GM12864 (cell line): ENCODE measurements at places on chromosomes 2 and 18.

DNA sequence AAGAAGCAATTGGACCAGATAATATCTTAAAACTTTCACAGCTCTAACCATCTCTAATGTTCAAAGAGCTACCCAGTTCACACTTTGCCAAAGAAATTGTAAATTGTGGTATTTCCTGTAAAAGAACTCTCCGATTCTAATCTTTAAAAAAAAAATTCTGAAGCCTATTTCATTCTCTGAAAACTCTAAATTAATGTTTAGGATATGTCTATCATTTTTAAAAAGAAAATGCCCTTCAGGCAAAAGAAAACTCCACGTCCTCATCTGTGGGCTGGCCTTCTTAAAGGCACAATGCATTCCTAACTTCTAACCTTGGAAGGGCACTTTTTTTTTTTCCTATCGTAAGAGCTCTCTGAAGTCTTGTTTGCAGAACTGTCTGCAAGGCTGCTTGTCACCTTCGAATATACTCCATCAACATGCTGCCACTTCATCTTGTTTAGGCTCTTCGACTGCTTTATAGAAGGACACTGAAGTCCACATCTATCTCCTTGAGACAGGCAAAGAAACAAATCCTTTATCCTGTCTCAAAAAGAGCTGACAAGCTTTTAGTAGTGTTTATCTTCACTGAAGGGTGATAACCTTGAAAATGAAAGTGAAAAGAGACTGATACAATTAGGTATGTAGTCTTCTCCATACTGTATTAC lies 124.3 kb upstream of the SLC39A10 start:
- DNase-seq = no peak

GRCh38 chr2:238855299-238855698 lies 7.4 kb downstream of the TWIST2 start:
- DNase-seq = no peak

DNA sequence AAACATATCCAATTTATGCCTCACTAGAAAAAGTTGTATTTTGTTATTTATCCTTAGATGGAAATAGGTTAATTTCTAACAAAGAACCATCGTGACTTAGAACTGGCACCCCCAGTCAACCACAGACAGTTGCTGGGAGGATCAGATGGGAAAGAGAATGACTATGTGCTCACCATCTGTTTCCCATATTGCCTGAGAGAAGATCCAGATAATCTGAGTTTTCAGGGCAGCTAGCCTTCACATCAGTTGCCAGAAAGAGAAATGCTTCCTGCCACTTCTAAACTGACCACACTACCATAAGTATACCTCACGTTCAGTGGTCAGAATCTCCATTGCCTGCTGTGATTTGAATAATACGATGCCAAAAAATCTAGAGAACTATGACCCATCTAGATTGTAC lies 28.4 kb upstream of the NEB start:
- no peak for DNase-seq

GRCh38 chr2:103808814-103809213 lies 1045.1 kb upstream of the POU3F3 start:
- no peak for DNase-seq

DNA sequence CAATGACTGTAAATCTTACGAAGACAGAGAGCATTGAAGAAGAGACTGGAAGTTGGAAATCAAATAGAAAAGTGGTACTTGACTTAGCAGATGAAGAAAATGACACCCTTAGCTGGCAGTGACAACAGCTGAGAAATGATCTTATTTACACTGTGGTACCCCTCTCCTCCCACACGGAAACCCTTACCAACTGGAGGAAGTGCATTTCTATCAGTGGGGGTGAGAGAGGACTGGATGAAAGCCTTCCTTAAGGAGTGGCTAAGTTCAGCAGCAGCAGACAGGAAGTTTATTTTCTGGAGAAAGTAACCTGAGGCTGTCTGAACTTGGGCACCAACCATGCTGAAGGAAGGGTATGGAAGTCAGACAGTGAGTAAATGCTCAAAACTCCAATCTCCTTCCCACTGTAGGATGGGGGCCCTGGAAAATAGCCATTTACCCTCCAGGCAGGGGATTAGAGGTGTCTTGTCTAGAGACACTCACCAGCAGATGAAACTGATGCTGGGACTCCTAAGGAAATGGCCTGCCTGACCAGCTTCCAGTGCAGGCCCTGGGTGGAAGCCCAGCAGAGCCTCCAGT lies 160.2 kb upstream of the NCK2 start:
- DNase-seq = no peak

- no peak for DNase-seq
Measured at GRCh38 chr2:224039080-224039769, at the start of gene SERPINE2. Gene SERPINE2, minus strand, starts transcription at chr2:224039286. Its CDS starts 37,386 bp downstream, at chr2:224001900.

- no peak for DNase-seq
Measured at GRCh38 chr2:8445580-8445979, 236.3 kb upstream of the ID2 start.

- DNase-seq = no peak
Measured at GRCh38 chr18:41993151-41993550, 38.1 kb downstream of the PIK3C3 start.

DNA sequence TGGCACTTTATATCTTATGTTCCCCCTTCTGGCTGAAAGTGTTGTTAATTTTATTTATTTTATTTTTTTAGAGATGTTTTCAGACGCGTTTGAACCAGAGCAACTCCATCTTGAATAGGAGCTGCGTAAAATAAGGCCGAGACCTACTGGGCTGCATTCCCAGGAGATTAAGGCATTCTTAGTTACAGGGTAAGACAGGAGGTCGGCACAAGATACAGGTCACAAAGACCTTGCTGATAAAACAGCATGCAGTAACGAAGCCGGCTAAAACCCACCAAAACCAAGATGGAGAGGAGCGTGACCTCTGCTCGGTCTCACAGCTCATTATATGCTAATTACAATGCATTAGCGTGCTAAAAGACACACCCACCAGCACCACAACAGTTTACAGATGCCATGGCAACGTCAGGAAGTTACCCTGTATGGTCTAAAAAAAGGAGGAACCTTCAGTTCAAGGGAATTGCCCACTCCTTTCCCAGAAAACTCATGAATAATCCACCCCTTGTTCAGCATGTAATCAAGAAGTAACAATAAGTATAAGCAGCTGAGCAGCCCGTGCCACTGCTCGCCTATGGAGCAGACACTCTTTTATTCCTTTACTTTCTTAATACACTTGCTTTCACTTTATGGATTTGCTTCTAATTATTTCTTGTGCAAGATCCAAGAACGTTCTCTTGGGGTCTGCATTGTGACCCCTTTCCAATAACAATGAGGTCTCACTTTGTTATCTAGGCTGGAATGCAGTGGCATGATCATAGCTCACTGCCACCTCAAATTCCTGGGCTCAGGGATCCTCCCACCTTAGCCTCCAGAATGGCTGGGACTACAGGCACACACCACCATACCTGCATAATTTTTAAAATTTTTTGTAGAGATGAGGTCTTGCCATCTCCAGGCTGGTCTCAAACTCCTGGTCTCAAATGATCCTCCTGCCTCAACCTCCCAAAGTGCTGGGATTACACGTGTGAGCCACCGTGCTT lies 55.9 kb downstream of the CACNB4 start:
- no peak for DNase-seq

DNA sequence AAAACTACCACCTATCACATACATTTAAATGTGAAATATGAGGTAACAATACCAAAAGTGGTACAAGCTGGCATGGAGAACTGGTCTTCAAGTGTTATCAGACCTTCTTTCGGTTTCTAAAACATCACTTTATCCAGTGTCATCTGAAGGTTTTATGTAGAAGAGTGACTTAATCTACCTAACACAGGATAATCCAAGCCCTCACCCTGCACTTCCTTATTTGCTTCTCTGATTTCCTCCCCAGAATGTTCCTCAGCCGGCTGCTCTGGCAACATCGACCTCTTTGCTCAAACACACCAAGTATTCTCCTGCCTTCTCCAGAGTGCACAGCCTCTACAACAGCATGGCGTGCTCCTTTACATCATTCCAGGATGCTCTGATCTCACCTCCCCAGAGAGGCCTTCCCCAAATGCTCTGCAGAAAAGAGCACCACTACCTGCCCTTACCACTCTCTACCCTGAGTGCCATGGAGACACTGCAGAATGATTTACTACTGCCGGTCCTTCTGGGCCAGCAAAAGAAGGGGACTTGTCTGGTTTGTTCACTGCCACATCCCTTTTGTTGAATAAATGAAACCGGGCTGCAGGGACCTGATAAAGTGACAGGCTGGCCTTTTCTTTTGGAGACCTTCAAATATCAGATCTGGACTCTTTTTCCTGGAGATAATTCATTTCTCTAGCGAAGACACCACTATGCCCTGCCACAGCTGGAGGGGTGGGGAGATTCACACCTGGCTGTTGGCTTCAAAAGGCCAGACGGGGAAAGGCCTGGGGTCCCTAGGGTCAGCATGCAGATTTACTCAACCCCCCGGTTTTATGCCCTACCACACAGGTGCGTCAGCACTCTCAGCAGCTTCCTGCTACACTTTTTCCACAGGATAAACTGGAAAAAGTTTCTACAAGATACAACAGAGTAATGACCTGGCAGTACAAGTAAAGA lies 42.0 kb downstream of the TTR start:
- no peak for DNase-seq

GRCh38 chr2:187544371-187545080 lies 9.7 kb downstream of the TFPI start:
- DNase-seq = no peak

DNA sequence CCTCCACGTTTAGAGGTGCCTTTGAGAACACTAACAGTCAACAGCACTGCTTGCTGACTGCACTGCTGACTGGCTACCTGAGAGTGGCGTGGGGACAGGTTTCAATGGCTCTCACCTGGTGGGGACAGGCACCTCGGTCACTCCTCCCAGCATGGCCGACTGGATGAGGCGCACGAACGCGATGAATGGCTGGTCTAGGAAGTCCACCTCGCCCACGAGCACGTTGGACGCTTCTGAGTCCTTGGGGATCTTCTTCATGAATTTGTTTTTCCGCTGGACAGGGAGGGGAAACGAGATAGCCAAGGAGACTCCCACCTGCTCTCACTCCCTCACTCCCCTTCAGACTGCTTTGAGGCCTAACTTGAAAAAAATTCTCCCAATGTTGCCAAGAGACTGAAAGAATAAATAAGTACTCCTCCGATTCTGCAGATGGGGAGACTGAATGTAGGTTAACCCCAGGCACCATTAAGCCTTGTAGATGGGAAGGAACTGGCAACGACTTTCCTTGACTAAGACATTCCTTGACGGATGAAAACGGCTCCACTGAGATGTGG lies 57.3 kb downstream of the MTHFD2 start:
- no peak for DNase-seq

- DNase-seq = no peak
Measured at GRCh38 chr18:57909620-57910019, 106.5 kb upstream of the ATP8B1 start.

DNA sequence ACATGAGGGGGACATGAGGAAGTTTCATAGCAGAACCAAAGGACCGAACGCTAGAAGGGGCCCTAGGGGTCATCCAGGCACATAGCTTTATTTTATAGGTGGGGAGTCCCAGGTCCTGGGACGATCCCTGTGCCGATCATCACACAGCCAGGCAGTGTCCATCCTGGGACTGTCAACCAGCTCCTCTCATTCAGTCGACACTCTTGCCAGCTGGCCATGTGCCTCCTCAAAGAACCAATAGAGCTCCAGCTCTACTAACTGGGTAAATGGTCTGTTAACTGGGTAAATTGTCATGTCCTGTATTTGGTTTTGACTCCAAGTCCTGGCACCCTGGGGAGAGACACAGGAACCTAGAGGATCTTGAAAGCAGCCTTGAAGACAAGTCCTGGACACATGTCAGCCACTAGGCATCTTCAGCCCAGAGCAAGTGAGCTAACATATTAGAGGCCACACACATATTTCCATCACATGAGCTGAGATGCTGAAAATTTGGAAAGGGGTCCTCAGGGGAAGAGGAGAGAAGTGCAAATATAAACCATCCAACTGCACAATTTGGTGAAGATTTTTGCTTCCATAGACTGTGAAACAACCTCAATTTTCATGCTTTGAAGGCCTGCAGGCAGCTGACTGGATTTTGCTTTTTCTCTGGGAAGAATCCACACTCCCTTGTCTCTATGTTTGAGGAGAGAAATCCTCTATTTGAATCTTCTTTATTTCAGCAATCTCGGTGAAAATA lies 361.1 kb upstream of the SLC14A2 start:
- no peak for DNase-seq

DNA sequence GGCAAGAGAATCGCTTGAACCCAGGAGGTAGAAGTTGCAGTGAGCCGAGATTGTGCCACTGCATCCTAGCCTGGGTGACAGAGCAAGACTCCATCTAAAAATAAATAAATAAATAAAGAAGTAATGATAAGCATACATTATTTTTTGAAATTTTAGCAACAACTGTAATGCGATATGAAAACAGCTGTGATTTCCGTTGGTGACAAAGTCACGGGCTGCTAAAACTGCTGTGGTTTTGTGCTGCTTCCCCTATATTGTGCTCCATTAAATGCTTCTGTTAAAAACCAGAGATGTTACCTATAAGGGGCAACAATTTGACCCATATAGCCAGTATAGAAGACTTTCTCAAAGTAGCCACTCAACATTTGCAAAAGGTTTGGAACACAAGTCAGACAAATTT lies 8.3 kb downstream of the TRIM54 start:
- no peak for DNase-seq

DNA sequence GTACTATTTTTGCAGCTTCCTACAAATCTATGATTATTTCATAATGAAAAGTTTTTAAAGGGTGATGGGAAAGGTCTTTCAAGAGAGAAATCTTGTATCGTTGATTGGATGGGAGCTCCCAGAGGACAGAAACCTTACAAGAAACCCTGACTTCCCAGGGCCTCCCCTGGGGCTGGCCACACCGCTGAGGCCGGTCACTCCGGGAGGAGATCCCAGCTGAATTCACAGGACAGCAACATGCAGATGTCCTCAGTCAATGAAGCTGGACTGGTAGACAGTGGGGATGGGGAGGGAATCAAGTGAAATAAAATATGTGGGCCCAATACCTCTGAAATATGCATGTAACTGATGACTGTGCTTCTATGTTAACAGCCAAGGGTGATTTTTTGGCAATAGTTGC lies 135.6 kb downstream of the TFCP2L1 start:
- no peak for DNase-seq

- no peak for DNase-seq
Measured at GRCh38 chr2:73069855-73070642, 1.5 kb downstream of the SFXN5 start.

GRCh38 chr2:240236217-240237111 lies 96.0 kb upstream of the OTOS start:
- DNase-seq = no peak

GRCh38 chr18:72848503-72849237 lies 19.1 kb downstream of the NETO1 start:
- DNase-seq = no peak
